Activated gamma-delta T cell treated with Interleukin-2 at 50 U/mL for 16 hours (primary cell): ENCODE measurements at places on chromosomes 11 and 22.

- DNase-seq, result no peak
These were observed 9.9 kb downstream of the STK33 start for GRCh38 chr11:8584082-8584481.

GRCh38 chr11:35305670-35306382 lies 113.5 kb downstream of the SLC1A2 start:
- peak; percentile 39 for DNase-seq

GRCh38 chr11:121241343-121242211 lies 51.0 kb upstream of the SC5D start:
- DNase-seq, result no peak

DNA sequence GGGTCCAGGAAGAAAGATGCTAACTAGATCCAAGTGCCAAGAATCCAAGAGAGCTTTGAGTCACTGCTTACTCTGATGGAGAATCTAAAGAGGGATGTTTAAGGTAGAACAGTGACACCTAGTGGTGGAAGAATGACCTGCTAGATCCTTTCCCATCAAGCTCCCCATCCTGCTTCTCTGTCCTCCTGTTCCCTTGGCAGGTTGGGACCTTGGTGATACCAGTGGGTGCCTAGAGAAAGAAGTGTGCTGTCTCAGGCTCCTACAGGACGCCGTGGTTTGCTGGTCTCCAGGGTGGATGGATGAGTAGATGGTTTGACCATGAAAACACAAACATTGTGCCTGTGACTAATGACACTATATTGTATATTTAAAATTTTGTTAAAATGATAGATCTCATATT lies 383.7 kb downstream of the TMEM135 start:
- peak; percentile 9 for DNase-seq

GRCh38 chr11:72832301-72833082 lies 18.3 kb downstream of the ATG16L2 start:
- DNase-seq, result no peak

DNA sequence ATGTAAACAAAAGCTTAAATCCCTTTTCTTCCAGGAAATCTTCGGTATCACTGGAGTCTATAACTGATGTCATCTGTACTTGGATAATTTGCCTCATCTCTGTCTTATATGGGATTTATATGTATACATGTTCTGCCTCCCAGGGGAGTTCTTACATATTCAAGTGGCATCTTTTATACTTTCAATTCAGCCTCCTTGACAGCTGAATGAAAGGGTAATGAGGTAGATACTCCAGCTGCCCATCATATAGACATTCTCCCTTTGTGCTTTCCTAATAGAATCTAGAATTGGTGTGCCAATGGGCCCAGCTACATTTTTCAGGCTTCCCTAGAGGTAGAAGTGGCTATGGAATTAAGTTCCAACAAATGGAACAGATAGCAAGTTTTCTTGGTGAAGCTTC lies 223.8 kb downstream of the LRRC4C start:
- DNase-seq, result no peak

GRCh38 chr22:50723991-50724390 lies 14.0 kb upstream of the ACR start:
- no peak for DNase-seq

GRCh38 chr22:37982938-37983859 lies 1.2 kb downstream of the SOX10 start:
- DNase-seq, result no peak

- no peak for DNase-seq
These were observed 146.4 kb downstream of the CHST1 start for GRCh38 chr11:45518833-45519535.

GRCh38 chr11:69876013-69876412 lies 56.8 kb upstream of the FGF3 start:
- DNase-seq, result no peak

- no peak for DNase-seq
These were observed 6.0 kb downstream of the SYCE3 start for GRCh38 chr22:50556703-50557102.

DNA sequence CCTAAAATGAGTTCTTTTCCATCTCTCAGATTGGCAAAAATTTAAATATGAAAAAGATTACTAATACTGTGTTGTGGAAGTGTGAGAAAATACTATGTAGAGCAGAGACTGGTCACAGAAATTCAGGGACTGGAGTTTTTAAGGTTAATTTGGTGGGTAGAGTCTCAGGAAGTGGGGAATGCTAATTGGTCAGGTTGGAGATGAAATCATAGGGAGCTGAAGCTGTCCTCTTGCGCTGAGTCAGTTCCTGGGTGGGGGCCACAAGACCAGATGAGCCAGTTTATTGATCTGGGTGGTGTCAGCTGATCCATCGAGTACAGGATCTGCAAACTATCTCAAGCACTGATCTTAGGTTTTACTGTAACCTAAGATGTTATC lies 29.4 kb upstream of the TMEM86A start:
- no peak for DNase-seq

DNA sequence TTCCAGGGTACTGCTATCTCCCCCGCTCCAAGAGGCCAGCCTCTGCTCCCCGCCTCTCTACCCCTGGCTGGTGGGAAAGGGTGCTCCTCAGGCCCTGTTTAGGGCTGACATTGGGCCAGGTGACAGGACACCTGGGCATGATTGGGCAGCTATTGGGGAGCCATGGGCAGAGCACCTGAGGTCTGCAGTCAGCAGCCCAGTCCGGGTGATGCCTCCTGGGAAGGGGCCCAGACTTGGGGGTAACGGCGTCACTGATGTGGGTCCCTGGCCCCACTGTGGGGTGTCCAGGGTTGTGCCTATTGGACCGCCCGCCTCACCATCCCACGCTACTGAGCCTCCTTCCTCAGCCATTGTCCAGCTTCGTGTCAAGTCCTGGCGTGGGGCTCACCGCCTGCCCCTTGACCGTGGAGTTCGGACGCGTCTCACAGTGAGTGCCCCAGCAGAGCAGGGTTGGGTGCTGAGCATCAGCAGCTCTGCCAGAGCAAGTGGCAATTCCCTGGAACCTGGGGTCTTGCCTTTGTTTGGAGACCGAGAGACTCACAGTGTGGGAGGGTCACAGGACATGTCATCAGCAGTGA lies 2.8 kb upstream of the GATD1 start:
- no peak for DNase-seq

DNA sequence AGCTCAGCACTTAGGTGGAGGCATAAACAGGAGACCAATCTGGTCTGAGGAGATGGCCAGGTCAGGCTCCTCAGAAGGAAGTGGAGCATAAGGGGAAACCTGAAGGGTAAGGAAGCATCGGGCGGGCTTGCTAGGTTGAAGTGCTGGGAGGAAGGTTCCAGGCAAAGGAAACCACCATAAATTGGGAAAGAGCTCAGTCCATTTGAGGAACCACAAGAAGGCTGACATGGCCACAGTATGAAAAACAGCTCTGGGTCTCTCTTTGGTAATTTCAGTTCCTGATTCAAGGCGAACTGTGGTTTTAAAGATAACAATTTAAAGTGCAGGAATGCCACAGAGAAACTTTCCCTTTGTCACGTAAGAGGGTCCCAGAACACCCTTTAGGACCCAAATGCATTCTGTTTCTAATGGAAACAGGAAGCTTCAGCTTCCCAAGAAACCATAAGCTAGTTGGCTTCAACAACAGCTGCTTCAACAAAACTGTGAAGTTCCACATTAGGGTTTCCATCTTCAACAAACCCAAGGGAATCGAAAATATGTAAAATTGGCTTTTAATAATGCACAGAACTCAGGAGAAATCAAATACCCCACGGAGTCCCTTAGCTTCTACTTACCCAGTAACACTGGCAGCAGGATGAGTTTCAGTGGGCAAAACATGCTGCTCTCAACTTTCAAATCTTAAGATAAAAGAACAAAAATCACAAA lies 10.4 kb downstream of the JAML start:
- no peak for DNase-seq

DNA sequence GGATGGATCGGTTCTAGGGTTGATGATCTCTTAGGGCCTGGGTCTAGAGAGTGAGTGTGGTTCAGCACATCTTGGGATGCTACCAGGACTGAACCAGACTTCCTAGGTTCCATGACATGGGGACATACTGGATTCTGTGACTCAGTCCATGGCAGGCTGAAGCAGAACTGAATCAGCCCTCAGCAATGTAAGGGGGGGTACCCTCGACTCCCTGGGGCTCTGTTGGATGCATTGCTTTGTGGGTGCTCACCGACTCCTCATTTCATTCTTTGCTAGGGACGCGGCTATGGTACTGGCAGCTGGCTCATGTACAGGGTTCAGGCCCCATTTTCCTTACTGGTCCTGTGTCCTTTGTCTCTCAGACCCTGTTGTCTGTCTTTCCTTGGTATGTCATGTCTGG lies 733 bp upstream of the GRAMD1B start:
- no peak for DNase-seq

DNA sequence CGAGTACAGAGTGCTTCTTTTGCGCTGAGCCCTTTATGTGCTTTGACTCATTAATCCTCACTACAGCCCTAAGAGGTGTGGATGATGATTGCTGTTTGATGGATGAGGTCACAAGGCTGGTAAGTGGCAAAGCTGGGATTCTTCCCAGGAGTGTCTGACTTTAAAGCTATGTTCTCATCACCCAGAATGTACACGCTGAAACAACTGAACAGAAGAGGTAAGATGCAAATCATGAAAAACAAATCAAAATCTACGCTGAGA lies 37.7 kb upstream of the CREB3L1 start:
- no peak for DNase-seq

DNA sequence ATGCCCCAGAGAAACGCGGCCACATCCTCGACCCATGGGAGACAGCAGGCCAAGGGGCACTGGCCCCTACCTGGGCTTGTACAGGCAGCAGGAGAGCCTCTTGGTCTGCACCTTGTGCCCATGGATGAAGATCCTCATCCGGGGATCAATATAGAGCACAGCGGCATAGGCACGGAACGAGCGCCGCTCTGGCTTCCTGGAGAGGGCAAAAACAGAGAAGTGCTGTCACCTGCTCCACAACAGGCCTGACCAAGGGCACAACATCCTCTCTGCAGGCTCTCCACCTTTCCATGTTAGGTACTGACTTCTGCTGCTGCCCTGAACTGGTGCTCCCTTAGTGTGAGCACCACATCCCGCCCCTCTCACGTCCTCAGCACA lies 27.2 kb downstream of the MORC2 start:
- DNase-seq, result no peak

GRCh38 chr11:130514316-130514715 lies 65.9 kb downstream of the ADAMTS15 start:
- DNase-seq, result no peak

- DNase-seq, result no peak
These were observed 7.1 kb downstream of the DCPS start for GRCh38 chr11:126310992-126311310.

- DNase-seq, result no peak
These were observed 11.8 kb downstream of the TUB start for GRCh38 chr11:8092587-8093424.

GRCh38 chr11:122572592-122572991 lies 82.9 kb upstream of the UBASH3B start:
- no peak for DNase-seq

- no peak for DNase-seq
These were observed 154.5 kb downstream of the CRYBB2 start for GRCh38 chr22:25373961-25374360.

DNA sequence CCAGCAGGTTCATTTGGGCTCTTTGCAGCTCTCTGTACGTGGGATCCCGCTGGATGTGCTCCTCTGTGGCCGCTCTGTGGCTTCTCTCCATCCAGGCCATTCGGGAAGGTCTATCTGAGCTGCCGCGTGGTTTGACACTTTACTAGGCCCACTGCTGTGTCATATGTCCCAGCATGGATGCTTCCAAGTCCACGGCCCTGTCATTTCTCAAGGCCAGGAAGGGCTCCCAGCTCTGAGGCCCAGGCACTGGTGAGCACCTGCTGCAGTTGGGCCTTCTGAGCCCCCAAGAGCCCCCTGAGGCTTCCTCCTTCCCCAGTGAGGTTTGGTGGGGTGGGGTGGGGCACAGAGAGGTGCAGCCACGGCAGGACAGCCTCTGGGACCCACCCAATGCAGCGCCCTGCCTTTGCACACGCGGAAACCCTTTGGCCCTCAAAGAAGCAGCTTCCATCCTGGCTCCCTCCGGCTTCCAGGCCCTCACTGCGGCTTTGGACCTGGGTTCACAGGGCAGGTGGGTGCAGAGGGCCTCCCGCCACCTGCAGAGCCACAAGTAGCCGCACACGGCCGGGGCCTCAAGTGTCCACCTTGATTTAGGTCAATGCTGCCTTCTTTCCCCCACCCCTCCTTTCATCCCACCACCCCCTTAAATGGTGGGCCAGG lies 44.5 kb upstream of the FGF3 start:
- DNase-seq, result no peak

DNA sequence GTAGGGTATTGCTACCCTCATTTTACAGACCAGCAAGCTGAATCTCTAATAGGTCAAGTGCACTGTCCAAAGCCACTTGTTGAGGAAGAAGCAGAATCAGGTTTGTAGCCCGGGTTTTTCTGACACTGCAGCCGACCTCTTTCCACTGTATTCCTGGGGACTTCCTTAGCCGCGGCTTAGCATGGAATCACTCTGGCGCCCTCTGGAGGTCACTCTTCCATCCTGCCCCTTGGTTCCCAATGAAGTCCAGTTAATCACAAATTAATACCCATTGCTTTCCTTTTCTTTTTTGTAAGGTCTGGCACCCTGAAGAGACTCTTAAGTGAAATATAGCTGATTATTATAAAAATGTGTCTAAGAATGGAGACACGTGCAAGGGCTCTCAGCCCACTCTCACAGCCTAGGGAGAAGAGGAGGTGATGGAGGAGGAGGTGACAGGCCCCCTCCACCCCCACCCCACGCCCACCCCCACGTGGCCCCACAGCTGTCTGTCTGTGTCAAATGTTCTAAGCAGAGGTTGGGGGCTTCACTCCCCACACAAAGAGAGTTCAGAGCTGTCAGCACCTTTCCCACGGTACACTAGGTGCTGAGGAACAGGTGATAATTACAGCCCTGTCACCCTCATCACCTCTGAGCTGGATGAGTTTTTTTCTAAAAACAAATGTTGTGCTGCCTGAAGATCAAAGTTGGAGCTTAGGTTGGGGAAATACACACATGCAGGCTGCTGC lies 57.7 kb upstream of the DRD2 start:
- DNase-seq, result peak; percentile 48

- no peak for DNase-seq
These were observed 25.5 kb downstream of the OR10A6 start for GRCh38 chr11:7905549-7905948.
